Body of pancreas (tissue), 4 donors: ENCODE measurements at places on chromosomes 3 and 15. TPM values are rescaled to one million over a fixed set of nuclear protein-coding genes. Genes with fewer than 3 reads are reported as not detected.

GRCh38 chr15:66701422-66702034, 508 bp upstream of the SMAD6 start:
- DNase-seq, result no peak

GRCh38 chr3:43759297-43759782, 68.6 kb downstream of the ABHD5 start:
- no peak for DNase-seq

- DNase-seq, result no peak
Observed at GRCh38 chr3:144129536-144130214, 158.1 kb downstream of the DIPK2A start.

DNA sequence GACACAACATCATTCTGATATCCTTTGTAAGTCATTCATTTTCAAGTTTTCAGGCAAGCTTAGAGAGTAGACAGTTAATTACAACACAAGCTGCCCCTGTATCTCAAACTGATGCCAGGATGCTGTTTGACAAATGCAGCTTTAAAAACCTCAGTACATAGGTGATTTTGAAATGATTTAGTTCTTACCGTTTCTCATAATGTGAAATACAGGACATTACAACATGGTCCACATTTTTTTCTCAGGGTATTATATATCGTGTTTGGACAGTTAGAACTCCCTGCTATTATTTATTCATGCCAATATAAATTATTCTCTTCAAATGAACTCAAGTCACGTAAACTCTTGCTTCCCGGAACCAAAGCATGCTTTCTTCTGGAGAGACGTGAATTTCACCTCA, 1013.9 kb downstream of the EPHA3 start:
- DNase-seq, result no peak

GRCh38 chr3:16516695-16517481, 3.4 kb upstream of the RFTN1 start:
- DNase-seq, result no peak

DNA sequence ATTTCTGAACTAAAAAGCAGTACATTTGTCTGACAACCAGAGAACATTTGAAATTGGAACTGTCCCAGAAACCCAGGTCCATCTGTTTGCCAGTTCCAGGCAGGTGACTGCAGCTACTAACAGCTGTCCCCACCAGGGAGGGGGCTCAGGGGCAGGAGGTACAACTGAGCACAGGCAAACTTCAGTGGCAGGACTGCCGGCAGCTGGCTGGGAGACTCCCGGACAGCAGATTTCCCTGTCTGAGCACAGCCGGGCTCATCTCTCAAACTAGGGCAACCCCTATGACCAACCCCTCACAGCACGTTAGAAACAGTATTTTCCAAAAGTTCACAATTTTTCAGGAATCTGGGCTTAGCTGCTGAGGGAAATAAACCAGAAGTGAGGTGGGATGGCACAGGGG, 88.8 kb downstream of the MEGF11 start:
- no peak for DNase-seq

DNA sequence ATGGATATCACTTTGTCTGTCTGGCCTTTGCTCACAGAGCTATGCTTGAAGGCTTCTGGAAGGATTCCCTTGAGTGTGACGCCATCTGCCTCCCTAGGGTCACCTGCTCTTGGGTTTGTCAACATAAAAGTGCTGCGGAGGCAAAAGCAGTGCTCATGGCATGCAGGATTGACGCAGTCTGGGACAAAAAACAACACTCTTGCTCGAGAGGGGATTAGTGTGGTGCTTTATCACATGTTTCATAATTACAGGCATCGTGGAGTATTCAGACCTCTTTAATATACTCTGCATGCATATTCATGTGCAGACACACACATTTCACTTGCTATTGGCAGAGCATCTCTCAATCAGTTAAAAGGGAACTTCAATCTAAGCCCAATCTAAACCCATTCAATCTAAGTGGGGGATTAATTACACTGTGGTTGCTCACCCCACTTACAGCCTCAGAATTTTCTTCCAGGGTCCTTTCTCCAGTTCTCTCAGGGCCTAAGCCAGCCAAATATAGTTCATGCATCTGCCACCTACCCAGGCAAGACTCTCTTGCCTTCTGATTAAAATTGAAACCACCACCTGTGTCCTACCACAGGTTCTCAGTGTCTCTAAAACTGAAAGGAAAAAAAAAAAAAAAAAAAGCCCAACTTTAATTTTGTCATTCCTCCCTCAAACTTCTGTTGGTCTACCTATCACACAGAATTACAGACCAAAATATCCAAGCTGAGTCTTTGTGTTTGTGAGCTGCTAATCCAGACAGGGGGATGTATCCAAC, 75.6 kb downstream of the BFSP2 start:
- no peak for DNase-seq

- peak; percentile 66 for DNase-seq
Observed at GRCh38 chr3:39126532-39127071, 19.1 kb downstream of the TTC21A start.

Gene GRIP2
- total RNA-seq, result 0.99 TPM

DNA sequence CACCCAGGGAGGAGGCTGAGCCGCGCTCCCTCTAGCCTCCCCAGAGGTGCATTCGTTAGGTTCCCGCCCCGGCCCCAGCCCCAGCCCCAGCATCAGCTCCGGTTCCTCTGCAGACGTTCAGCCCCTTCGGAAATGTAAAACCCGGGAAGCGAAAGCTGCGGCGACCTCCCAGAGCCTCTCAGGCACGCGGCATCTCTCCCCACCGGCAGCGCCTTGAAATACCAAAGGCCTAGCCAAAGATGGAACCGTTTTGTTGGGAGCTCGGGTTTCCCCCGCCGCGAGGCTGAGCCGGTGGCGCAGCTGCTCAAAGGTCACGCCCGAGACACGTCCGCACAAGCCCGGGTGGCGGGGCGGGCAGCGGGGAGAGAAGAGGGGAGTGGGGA, 77.8 kb upstream of the HES1 start:
- DNase-seq, result peak; percentile 68

DNA sequence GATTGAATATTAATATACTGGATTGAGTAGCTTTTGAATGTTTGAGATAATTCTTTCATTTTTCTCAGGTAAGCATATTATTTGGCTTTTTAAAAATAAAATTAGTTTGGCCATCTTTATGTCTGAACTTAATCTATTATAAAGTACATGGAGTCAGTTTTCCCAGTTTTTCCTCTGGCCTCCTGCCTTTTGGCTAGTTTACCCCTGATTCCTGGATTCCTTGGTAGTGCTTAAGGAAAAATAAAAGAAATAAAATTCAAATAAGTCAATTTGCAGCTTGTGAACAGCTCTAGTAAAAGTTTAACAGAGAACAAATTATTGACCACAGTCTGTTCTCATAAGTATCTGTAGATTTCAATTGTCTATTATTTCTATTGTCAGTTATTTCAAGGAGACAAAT, 89.4 kb downstream of the COL6A6 start:
- no peak for DNase-seq

GRCh38 chr3:109819734-109820133, 482.4 kb upstream of the DPPA4 start:
- DNase-seq, result no peak
